ENCODE measurements at places on chromosomes 11 and 22.

DNA sequence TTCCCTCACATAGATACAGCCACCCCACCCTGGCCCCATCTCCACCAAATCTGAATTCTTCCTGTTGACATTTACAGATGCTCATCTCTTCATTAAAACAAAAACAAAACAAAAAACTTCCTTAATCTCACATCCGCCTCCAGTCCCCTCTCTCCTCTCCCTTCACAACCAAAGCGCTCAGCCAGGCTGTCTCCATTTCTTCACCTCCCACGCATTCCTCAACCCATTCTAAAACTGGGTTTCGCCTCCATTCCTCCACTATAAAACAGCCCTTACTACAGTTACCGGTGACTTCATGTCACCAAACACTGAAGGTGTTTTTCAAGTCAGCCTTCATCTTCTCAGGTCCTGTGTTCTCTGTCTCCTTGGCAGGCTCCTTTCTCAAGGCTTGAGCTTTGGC lies 9.6 kb downstream of the BACE1-AS start:
- DNase-seq = no peak

- DNase-seq = no peak
Measured at GRCh38 chr22:37163575-37164504, 14.1 kb upstream of the IL2RB start.

GRCh38 chr22:45423524-45423923 lies 10.0 kb downstream of the RIBC2 start:
- DNase-seq = no peak

- DNase-seq = no peak
Measured at GRCh38 chr11:69445131-69445470, 36.4 kb upstream of the LINC01488 start.

GRCh38 chr11:94150056-94150455 lies 21.4 kb downstream of the PANX1 start:
- DNase-seq = no peak

GRCh38 chr22:17629641-17630040 lies 1.1 kb upstream of the ATP6V1E1 start:
- no peak for DNase-seq

GRCh38 chr11:57646799-57647303 lies 2.9 kb downstream of the YPEL4 start:
- peak; percentile 2 for DNase-seq

DNA sequence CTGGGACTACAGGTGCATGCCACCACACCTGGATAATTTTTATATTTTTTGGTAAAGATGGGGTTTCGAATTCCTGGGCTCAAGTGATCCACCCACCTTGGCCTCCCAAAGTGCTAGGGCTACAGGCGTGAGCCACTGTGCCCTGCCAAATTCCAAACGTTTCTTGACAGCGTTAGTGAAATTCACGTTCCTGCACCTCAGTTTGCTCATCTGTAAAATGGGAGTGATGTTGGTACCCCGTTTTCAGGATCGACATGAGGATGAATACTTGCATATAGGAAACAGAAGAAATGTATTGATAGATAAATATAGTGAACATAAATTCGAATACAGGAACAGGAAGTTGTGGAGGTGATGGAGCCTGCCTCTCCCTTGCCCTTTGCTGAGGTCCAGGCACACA lies 10.2 kb upstream of the LTO1 start:
- DNase-seq = no peak

GRCh38 chr22:47063606-47064005 lies 301.2 kb downstream of the TBC1D22A start:
- no peak for DNase-seq

GRCh38 chr11:26219183-26220117 lies 112.5 kb upstream of the ANO3 start:
- no peak for DNase-seq

GRCh38 chr22:44650806-44651205 lies 51.2 kb upstream of the PRR5 start:
- DNase-seq = no peak

GRCh38 chr22:50599816-50600455 lies 657 bp upstream of the MAPK8IP2 start:
- DNase-seq = no peak

DNA sequence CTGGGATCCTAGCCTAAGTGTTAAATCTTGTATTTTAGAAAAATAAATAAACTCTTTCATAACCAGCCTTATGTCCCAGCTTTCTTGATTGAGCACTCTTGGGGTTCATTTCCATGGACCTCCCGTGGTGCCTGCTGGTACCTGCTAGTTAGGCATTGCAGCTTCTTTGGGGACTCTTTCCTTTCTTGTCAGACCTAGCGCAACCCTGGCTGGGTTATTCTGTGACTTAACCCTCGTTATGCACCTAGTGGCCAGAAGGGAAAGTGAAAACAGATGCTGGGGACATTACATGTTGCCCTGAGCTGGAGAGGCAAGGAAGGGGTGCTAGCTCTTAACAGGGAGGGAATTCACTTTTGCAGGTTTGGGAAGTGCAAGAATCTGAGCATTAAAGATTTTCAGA lies 46.8 kb downstream of the APIP start:
- DNase-seq = no peak

DNA sequence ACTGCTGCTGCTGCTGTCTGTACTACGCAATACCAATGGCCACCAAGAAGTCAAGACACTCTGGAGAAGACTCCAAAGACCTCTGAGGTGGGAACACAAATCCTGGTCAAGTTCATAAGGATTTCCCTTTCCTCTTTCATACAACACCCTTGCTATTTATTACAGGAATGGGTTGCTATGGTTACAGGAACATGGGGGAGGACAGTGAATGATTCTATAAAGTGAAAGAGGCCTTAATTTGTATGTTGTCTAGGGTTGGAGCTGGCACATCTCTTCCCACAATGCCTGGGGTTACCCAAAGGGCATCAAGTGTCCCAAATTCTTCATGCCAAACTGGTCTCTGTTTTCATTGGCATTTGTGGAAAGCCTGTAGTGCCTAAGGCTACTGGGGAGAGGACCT lies 11.4 kb upstream of the SEC14L3 start:
- DNase-seq = no peak

GRCh38 chr22:29336751-29337490 lies 21.4 kb upstream of the RASL10A start:
- no peak for DNase-seq

GRCh38 chr22:46727813-46728364 lies 10.2 kb downstream of the CERK start:
- DNase-seq = no peak

GRCh38 chr22:30008401-30008800 lies 71.9 kb upstream of the HORMAD2 start:
- no peak for DNase-seq

- DNase-seq = peak; percentile 87
Measured at GRCh38 chr11:95231881-95232605, 1.0 kb upstream of the SESN3 start.

DNA sequence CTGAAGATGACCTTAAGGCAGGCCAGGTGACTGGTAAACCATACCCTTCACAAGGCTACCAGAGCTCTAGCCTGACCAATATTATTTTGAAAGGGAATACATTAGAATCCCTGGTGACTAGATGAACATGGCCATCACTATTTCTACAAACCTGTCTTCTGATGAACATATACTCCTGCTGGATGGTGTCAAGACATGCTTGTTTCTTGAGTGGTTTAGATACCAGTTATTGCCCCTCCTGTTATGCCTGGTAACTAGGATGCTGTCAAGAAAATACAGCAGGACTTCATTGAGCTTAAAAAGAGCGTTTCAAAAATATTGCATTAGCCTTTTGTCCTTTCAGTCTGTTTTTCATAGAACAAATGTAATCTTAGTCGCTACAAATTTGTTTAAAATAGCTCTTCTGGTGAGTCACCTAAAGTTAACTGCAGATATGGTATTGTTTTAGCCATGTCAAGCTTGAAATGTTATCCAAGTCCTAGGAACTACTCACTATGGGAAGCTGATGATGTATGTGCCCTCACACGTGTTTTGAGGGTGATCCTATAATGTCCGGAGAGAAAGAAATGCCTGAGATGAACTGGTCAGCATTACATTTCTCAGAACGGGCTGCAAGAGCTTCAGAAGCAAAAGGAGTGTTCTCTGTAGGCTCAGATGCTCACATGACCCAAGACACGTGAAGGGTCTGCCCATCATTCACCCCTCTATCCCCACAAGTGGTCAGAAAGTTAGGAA lies 20.6 kb downstream of the ADM start:
- no peak for DNase-seq

GRCh38 chr11:94658386-94658785 lies 91.2 kb downstream of the PIWIL4 start:
- no peak for DNase-seq

GRCh38 chr11:77059806-77060205 lies 7.0 kb upstream of the CAPN5 start:
- no peak for DNase-seq

DNA sequence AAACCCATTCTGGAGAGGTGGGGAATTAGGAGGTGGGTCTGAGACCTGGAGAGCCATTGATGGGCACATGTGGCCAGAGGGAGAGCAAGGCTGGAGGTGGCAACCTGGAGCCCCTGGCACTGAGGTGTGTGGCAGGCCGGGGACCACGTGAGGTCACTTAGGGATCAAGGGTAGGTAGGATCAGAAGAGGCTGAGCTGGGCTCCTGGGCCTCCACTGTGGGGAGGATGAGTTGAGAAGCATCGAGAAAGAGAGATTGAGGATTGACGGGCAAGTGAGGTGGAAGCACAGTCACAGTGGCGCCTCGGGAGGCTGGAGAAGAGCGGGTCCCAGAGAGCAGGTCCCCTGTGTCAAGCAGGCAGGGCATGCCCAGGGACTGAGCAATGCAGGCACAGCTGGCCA lies 4.1 kb downstream of the GNAZ start:
- DNase-seq = no peak

- DNase-seq = peak; percentile 78
Measured at GRCh38 chr22:42399315-42400271, 32.6 kb downstream of the NFAM1 start.

GRCh38 chr11:11039208-11039965 lies 181.5 kb upstream of the ZBED5 start:
- no peak for DNase-seq

DNA sequence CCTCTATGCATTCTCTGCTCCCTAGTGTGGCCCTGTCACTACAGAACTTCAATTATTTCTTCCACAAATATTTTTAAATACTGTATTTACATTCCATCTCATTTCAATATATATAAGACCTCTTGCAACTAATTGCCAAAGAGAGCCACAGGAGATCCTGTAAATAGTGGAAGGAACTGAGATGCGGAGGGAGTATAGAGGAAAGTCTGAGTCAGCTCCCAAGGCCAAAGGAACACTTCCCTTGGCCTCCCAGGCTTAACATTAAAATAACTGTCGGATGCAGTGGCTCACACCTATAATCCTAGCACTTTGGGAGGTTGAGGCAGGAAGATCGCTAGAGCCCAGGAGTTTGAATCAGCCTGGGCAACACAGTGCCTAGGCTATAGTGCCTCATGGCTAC lies 31.2 kb downstream of the RBFOX2 start:
- no peak for DNase-seq

- DNase-seq = no peak
Measured at GRCh38 chr11:44620328-44620725, 54.9 kb downstream of the CD82 start.

Data from NCI-H2081 (cell line).